ENCODE measurements at places on chromosomes 12 and 14. TPM values are rescaled to one million over a fixed set of nuclear protein-coding genes. Genes with fewer than 3 reads are reported as not detected.
A peak's percentile ranks its signal among the peaks of the same experiment; 100 is the strongest.

PRICKLE1 gene
- 3.8 TPM for total RNA-seq

CCDC196 gene
- total RNA-seq, result not detected

GRCh38 chr12:64088431-64089349 is 133.4 kb downstream of the KICS2 start:
- H3K36me3 ChIP-seq, result peaks cover 1% of the 10 kb centered on the region
- H3K4me1 ChIP-seq, result peaks cover 11% of the 10 kb centered on the region
- H3K27me3 ChIP-seq, result no peaks in the 10 kb centered on the region
- DNase-seq, result peak; percentile 29

- H3K27ac ChIP-seq, result no peak overlapping the region
- no peak for DNase-seq
- no peaks in the 10 kb centered on the region for H3K36me3 ChIP-seq
These were observed 468.4 kb upstream of the RGS6 start for GRCh38 chr14:71463807-71464206.

- no peaks in the 10 kb centered on the region for H3K27me3 ChIP-seq
- no peaks in the 10 kb centered on the region for H3K36me3 ChIP-seq
- peaks cover 21% of the 10 kb centered on the region for H3K4me1 ChIP-seq
- H3K27ac ChIP-seq, result peak overlapping the region; percentile 42
These were observed 63.3 kb downstream of the ERC1 start for GRCh38 chr12:1054117-1054870.

DNA sequence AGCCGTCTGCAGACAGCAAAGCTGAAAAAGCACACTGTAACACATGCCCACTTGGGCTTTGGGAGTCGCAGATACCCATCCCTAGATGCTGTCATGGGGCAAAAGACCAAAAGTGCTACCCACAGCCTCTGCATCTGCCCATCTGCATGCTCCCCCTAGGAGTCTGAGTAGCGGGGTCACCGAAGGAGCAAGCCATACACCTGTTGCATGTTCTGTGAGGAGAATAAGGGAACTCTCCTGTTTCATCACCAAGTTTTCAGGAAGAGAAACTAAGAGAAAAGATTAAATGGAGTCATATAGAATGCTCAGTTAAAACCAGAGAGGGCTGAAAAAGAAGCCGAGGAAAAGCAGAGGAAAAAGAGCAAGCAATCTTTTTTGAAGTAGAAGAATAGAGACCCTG is 13.7 kb upstream of the ST8SIA1 start:
- no peak overlapping the region for H3K27ac ChIP-seq
- no peaks in the 10 kb centered on the region for H3K27me3 ChIP-seq
- no peaks in the 10 kb centered on the region for H3K36me3 ChIP-seq
- no peak for DNase-seq
- no peak overlapping the region for H3K4me3 ChIP-seq

- no peak overlapping the region for H3K4me3 ChIP-seq
- H3K27me3 ChIP-seq, result no peaks in the 10 kb centered on the region
- no peak for DNase-seq
- H3K36me3 ChIP-seq, result peaks cover 1% of the 10 kb centered on the region
These were observed 9.7 kb downstream of the NCOR2 start for GRCh38 chr12:124557518-124558223.

DNA sequence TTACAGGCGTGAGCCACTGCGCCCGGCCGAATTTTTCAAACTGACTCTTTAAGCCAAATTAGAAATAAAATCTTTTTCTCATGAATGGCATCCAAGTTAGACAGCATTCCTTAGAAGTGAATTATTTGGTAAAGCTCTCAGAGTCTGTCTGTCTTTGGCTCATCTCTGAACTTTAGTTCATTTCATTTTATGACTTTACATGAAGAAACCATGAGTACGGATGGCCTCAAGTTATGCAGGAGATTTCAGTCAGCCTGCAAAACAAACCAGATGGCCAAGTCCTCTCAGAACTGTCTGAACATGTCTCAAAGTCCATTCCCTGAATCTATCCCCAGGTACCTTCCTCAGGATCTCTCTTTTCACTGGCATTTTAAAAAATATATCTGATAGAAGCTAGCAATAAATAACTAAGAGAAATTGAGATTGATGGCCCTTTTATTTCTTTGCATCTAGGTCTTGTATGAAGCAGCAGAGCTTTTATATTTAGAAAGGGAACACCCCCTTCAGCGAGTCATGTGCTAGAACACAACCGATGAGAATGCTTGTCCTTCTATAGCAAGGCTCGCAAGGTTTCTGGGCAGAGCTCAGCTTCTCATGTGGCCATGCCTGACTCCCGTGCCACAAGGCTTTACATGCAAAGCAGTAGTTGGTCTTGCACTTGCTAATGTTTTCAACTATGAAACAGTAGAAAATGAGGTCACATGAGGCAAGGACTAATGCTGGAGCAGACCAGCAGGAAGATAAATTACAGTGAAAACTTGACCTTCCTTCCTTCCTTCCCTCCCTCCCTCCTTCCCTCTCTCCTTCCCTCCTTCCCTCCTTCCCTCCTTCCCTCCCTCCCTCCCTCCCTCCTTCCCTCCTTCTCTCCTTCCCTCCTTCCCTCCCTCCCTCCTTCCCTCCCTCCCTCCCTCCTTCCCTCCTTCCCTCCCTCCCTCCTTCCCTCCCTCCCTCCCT is 125.0 kb downstream of the AKAP6 start:
- H3K27ac ChIP-seq, result no peak overlapping the region
- no peaks in the 10 kb centered on the region for H3K4me1 ChIP-seq
- no peak overlapping the region for H3K4me3 ChIP-seq
- no peaks in the 10 kb centered on the region for H3K27me3 ChIP-seq

DNA sequence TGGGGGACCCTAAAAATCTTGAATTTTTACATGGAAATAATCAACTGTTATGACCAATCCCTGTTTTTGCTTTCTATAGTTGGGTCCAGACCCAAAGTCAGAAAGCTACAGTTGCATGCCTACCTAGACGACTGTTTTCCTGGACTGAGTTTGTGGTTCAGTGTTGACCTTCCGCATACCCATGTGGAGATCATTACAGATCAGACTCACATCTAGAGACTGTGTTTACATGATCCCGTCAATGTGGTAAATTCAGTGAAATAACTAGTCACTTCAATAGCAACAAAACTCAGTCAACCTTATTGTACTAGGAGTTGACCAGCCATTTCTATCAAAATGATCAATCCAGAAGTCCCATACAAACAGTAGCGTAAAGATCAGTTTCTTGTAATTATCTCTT is 257.6 kb downstream of the EGLN3 start:
- no peaks in the 10 kb centered on the region for H3K36me3 ChIP-seq
- no peaks in the 10 kb centered on the region for H3K4me1 ChIP-seq
- H3K27me3 ChIP-seq, result no peaks in the 10 kb centered on the region
- no peak for DNase-seq

DNA sequence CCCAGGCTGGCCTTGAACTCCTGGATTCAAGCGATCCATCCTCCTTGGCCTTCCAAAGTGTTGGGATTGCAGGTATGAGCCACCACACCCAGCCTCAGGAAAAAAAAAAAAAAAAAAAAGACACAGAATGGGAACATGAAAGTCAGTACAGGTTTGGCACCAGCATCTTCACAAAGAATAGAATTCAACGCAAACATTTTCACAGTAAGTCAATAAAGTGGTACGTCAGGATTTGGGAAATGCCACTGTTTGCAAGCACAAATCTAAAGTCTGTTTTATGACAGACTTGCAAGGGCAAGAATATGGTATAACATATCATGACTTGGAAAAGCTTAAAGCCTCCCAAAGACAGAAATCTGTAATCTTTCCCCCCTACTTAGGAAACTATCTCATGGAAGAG is 34.9 kb upstream of the WDR89 start:
- no peak for DNase-seq
- peaks cover 22% of the 10 kb centered on the region for H3K4me1 ChIP-seq
- H3K27ac ChIP-seq, result peak overlapping the region; percentile 21
- H3K4me3 ChIP-seq, result no peak overlapping the region
- H3K36me3 ChIP-seq, result no peaks in the 10 kb centered on the region

DNA sequence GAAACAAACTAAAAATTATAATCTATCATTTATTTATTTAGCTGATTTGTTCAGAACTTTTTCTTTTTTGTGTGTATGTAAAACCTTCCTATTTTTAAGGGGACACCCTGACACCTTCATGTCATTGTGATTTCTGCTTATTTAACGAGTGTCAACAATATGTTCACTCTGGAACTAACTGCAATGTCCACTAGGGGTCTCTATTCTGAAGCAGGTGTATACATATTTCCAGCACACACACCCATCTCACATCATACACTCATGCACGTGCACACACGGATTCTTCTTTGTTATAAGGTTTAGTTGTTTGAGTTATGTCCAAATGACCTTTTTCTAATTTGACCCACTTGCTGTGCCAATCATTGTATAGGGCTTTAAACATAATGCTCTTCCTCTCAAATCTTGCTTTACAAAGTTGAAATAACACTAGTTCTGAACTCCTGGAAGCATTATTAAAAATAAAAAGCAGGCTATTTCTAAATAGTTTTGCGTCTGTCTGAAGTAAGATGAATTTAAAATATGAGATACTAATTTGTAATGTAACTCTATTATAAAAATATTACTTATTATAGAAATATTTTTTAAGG is 15.5 kb downstream of the E2F7 start:
- DNase-seq, result peak; percentile 61
- no peak overlapping the region for H3K27ac ChIP-seq
- no peaks in the 10 kb centered on the region for H3K27me3 ChIP-seq
- no peaks in the 10 kb centered on the region for H3K4me1 ChIP-seq
- H3K36me3 ChIP-seq, result no peaks in the 10 kb centered on the region

DNA sequence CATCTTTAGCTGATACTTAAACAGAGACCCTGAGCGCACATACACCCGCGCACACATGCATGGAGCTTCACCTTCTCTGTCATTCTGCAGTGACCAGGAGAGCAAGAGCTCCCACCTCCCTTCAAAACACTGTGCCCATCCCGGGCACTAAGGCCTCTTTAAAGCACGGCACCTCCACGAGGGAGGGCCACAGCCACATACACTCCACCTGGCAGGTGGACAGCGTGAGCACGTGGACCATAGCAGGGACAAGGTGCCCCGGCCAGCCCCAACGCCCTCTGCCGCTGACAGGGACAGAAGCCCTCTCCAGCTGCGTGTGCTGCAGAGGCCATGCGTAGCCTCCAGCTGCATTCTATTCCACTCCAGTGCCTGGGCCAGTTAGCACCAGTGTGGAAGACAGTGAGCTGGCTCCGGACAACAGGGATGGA is 5.4 kb downstream of the GAPDH start:
- H3K4me3 ChIP-seq, result no peak overlapping the region
- peaks cover 16% of the 10 kb centered on the region for H3K36me3 ChIP-seq
- no peaks in the 10 kb centered on the region for H3K27me3 ChIP-seq
- peak overlapping the region; percentile 97 for H3K27ac ChIP-seq
- no peak for DNase-seq

GRCh38 chr12:46494424-46494823 is 121.9 kb upstream of the SLC38A2 start:
- H3K4me3 ChIP-seq, result no peak overlapping the region
- no peaks in the 10 kb centered on the region for H3K27me3 ChIP-seq
- DNase-seq, result peak; percentile 68
- peaks cover 55% of the 10 kb centered on the region for H3K4me1 ChIP-seq
- peak overlapping the region; percentile 89 for H3K27ac ChIP-seq

- no peaks in the 10 kb centered on the region for H3K36me3 ChIP-seq
- H3K27ac ChIP-seq, result no peak overlapping the region
- no peak for DNase-seq
These were observed 137.8 kb upstream of the GSC start for GRCh38 chr14:94907626-94908261.

DNA sequence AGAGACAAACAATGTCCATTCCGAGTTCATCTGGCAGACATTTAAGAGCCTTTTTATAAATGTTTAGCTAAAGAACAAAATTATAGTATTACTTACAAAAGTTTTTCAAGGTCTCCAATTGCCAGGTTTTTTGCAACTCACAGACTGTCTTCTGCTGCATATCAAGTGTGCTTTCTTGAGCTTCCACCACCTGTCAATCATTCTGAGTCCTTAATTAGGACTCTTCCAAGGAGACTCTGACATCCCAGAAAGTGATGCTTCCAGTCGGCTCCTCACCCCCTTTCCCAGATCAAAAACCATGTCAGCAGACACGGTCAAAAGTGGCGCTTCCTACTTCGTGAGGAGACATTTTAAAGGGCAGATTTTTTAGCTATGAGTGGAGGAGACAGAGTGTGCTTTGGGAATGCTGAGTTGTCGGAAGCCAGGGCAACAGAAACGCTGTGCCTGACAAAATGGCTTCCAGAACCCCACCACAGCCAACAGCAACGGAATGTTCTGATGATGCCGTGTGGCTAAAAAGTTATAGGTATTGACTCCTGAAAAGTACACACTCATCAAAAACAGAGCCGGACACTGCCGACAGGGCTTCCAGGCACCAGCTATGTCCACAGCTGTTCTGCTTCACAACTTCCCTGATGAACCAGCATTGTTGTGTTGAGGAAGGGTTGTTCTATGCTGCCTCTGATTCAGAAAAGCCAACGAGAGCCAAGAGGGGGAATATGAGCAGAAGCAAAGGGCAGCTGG is 116.1 kb upstream of the SLC35F4 start:
- DNase-seq, result no peak
- H3K36me3 ChIP-seq, result no peaks in the 10 kb centered on the region
- no peaks in the 10 kb centered on the region for H3K4me1 ChIP-seq
- no peak overlapping the region for H3K27ac ChIP-seq
- H3K4me3 ChIP-seq, result no peak overlapping the region
- H3K27me3 ChIP-seq, result no peaks in the 10 kb centered on the region
